ENCODE measurements at places on chromosomes 5 and 9. TPM values are rescaled to one million over a fixed set of nuclear protein-coding genes. Genes with fewer than 3 reads are reported as not detected.

Gene PAEP
- total RNA-seq: not detected

Gene PDCD1LG2
- 0.32 TPM for total RNA-seq

Gene MBLAC2
- total RNA-seq: 4.0 TPM

Gene NR5A1
- not detected for total RNA-seq

Gene GTF3C5
- 33.6 TPM for total RNA-seq

Gene TMEM232
- 0.56 TPM for total RNA-seq

Gene RC3H2
- total RNA-seq: 31.3 TPM

Gene IFNK
- not detected for total RNA-seq

Gene PCDHB9
- total RNA-seq: 0.48 TPM

Gene SHOC1
- 0.56 TPM for total RNA-seq

Gene PCDHAC1
- total RNA-seq: 0.04 TPM

Gene TAF11L4
- total RNA-seq: not detected

Gene ENHO
- total RNA-seq: 0.24 TPM

Gene PTPN3
- total RNA-seq: 11.0 TPM

Gene AQP7
- total RNA-seq: 1.7 TPM

Gene CCDC152
- not detected for total RNA-seq

Gene PCDHGA7
- 1.6 TPM for total RNA-seq

Gene BBLN
- total RNA-seq: 56.1 TPM

Gene SIMC1
- 5.5 TPM for total RNA-seq

Gene LRRC26
- total RNA-seq: 1.6 TPM

Gene CTNND2
- not detected for total RNA-seq

Gene RELL2
- 4.5 TPM for total RNA-seq

Gene HTR4
- total RNA-seq: 0.08 TPM

Gene STK32A
- 0.04 TPM for total RNA-seq

Gene FOXD4L4
- total RNA-seq: 0.52 TPM

Gene TEX48
- not detected for total RNA-seq

Measured in esophagus mucosa (tissue), 1 donor.